AG09309 (cell line): ENCODE measurements at places on chromosomes 2 and 18.

DNA sequence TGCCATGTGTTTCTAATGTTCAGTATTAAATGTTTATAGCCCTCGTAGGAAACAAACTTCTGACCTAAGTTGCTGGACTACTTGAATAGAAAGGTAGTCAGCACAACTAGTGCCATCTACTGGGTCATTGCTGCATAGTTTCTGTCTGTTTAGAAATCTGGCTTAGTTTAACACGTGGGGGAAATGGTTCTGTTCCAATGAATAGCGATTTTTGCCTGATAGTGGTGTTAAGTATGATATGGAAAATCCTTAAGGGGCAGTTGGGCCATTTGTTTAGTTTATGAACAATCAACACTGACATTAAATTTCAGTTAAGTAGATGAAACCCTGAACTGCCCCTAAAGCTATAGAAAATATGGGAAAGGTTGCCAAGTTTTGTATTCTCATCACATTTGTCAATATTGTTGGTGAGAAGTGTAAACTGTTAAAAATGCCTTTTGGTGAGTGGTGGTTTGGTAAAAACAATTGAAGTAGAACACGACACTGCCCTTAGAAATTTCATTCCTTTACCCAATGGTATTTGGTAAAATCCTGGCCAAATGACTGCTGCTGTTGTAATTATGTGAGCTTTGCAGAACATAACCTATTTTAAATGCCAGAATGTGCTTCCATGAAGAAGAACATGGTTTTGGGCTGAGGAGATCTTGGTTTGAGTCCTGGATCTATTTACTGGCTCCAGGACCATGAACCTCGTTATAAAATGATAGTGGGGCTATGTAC, 13.2 kb downstream of the NABP1 start:
- DNase-seq = peak; percentile 79

DNA sequence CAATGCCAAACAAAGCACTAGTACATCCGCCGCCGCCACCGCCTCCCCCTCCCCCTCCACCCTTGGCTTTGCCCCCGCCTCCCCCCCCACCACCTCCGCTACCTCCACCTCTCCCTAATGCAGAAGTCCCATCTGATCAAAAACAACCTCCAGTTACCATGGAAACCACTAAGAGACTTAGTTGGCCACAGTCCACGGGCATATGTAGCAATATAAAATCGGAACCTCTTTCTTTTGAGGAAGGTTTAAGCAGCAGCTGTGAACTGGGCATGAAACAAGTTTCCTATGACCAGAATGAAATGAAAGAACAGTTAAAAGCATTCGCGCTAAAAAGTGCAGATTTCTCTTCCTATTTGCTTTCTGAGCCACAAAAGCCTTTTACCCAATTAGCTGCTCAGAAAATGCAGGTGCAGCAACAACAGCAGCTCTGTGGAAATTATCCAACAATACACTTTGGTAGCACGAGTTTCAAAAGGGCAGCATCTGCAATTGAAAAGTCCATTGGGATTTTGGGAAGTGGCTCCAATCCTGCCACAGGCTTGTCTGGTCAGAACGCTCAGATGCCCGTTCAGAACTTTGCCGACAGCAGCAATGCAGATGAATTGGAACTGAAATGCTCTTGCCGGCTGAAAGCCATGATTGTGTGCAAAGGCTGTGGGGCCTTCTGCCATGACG, 168.0 kb downstream of the ASXL3 start:
- no peak for DNase-seq

DNA sequence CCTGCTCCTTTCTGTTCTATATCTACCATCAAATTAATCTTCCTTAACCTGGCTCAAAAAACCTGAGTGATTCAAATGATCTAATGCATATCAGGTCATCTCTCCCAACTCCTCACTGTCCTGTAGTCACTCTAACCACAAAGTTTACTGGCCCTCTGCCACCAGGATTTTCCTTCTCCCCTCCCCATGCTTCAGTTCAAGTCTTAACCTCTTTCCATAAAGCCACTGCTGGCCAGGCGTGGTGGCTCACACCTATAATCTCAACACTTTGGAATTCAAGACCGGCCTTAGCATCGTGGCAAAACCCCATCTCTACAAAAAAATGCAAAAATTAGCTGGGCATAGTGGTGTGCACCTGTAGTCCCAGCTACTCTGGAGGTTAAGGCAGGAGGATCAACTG, 7.5 kb upstream of the SP3 start:
- DNase-seq = no peak

DNA sequence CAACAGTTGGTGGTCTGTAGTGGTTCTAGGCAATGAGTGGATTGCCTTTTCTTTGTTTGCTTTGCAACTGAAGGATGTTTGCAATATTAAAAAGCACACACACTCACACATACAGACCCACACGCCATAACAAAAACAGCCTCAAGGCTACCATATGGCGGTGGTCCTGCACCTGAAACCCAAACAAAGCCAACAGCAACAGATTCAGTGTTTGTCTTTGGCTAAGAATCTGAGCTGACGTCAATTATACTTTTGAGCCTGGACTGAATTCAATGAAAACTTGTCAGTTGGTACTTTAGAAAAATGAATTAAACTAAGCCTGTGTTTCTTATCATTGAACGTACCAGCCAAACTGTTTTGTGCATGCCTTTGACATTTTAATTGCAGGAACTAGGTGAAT, 65.0 kb upstream of the NYAP2 start:
- no peak for DNase-seq

DNA sequence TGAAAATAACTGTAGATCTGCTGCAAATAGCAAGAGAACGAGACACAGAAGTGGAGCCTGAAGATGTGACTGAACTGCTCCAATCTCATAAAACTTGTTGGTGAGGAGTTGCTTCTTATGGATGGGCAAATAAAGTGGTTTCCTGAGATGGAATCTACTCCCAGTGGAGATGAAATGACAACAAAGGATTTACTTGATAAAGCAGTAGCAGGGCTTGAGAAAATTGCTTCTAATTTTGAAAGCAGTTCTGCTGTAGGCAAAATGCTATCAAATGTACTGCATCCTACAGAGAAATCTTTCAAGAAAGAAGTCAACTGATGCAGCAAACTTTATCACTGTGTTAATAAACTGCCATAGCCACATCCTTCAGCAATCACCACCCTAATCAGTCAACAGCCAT, 44.0 kb downstream of the RPRD1A start:
- no peak for DNase-seq

DNA sequence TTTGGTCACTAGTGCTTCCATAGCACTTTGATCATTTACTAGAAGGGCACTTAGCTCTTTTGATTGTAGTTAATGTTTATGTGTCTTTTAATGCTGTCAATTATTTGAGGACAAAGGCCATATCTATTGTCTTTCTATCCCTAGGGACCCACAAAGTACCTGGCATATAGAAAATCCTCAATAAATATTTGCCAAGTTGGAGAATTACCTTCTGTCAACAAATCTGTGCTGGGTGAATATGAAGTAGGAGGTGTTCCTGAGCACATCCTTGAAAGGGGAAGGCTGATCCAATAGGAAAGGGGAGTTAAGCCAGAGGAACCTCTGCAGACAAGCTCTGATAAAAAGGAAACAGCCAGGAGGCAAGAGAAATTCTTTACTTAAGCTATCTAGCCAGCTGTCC, 8.2 kb downstream of the DPP4 start:
- no peak for DNase-seq

DNA sequence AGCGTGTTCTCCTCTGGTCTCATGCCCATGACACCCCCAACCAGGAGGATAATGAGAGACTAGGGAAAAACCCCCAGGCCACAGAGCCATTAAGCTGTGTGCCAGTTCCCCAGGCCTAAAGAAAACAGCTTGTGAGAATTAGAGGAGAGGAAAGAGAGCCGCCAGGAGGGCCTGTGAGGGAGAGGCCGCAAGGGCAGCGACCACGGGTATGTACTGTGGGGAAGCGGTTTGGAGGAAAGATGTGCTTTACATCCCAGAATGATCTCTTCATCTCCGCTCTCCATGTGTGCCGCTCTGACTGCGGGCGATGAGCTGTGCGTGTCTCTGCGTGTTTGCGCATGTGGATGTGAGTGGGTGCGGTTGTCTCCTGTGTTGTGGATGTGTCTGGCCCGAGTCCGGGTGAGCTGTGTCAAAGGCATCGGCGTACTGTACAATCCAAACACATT, 82.9 kb downstream of the DYSF start:
- DNase-seq = peak; percentile 84

- DNase-seq = no peak
Observed at GRCh38 chr2:27984153-27984552, 93.6 kb downstream of the BABAM2 start.

DNA sequence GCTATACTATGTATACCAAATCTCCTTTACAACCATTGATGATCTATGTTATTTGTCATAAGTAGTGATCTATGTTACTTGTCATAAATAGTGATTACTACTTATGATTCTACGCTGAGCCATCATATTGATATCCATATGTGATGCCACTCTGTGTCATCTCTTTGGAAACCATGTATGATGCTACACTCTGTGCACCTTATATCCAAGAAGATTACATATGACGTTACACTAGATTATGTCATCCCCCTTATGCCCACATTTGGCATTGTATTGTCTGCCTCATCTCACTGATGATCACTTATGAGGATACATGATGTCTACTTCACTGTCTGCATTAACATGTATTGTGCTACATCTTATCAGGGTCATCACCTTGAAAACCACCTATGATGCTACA, 42.9 kb downstream of the DAW1 start:
- no peak for DNase-seq

- DNase-seq = no peak
Observed at GRCh38 chr2:45272549-45273265, 263.5 kb upstream of the SIX2 start.

DNA sequence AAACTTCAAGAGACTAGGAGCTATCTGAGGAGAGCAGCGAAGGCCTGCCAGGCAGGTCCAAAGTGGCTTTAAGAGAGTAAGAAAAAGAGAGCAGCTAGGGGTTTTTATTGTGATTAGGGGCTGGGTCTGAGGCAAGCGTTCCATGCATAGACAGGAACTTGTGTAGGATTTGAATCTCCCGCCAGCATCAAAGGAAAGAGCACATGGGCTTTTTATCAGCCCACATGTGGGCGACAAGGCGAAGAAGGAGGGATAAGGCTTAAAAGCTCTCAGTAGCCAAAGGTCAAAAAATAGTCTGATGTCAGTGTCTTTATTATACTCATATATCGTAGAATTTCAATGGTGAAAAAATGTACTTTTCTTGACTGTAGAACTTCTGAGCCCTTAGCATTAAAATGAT, 178.5 kb upstream of the TMEFF2 start:
- no peak for DNase-seq

- no peak for DNase-seq
Observed at GRCh38 chr2:70948337-70949003, 12.8 kb downstream of the ATP6V1B1 start.

DNA sequence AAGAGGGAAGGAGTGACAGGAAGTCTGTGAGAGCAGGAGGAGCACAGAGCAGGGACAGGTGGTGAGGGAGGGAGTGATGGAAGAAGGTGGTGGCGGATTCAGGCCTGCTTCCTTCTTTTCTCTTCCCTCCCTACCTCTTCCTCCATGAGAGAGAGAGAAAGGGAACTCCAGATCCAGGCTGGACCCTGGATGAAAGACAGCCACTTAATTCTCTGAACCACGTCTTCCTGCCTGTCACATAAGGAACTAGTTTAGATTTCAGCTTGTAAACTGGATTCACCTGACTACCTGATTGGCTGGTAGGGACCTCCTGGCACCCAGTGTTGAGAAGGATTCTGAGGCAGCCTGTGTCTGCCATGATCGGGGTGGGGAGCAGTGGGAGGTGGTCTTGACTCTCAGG, 48.9 kb downstream of the PAX8 start:
- no peak for DNase-seq

GRCh38 chr2:23452853-23453420, 68.0 kb downstream of the KLHL29 start:
- no peak for DNase-seq

- no peak for DNase-seq
Observed at GRCh38 chr18:74539289-74539688, 5.0 kb downstream of the CNDP1 start.

DNA sequence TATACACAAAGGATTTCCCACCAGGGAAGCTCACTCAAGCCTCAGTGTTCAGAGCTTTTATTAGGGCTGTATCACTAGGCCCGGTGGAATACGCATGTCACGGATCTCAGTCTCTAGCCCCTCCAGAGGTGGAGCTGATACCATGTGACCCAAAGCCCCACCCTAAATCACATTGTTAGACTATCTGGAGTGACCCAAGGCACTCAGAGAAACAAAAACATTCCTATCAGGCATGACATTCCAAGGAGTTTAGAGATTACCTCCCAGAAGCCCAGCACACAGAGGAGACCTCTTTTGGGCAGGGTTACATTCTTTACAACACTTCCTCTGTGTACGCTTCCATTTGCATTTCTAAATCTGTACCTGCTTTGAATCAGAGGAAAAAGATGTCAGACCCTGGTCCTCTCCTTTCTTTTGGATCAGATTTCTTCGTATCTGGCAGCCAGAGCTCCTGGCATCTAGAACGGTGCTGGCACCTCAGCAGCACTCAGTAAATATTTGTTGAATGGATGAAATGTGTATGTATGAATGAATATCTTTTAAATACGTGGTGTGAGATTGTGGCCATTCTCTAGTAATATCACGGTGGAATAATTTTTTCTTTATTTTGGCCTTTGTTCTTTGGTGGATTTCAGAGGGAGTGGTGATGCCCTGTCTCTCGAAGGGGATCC, 37.7 kb upstream of the SMAD2 start:
- DNase-seq = no peak

DNA sequence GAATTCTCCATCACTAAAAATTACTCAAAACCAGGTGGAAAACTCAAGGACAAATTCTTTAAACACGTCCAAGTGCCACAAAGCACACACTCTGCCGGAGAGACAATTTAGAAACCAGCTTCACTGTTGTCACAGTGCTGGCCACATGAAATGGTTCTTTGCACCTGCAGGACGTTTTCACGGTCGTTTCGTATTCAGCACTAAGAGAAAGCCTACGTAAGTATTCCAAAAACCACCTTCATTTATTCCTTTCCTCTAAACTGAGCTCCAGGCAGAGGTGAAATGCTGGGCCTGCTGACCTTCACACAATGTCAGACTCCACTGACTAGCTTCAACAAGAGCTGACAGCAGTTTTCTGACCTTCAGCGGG, 680 bp downstream of the ATP5F1A start:
- no peak for DNase-seq

- no peak for DNase-seq
Observed at GRCh38 chr2:162390801-162391200, 46.9 kb downstream of the GCA start.

GRCh38 chr2:8491296-8492027, 190.4 kb upstream of the ID2 start:
- no peak for DNase-seq

DNA sequence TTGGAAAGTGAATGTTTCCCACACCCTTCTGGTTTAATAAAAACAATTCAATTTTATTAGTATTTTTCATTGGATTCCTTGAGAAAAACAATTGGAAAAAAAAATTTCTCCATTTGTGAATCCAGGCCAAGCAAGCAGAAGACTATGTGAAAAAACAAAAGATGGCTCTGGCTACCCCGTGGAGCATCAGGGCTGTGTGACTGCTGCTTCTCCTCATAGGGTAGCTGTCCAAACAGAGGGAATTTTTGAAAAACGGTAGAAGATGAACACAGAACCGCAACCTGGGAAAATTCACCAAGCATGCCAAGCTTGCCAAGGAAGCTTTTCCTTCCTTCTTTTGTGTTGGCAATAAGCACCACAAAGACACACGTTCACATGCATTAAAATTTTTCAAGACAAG, 71.3 kb upstream of the ACVR2A start:
- no peak for DNase-seq

GRCh38 chr2:20223407-20224163, 1.3 kb downstream of the SDC1 start:
- DNase-seq = peak; percentile 2

GRCh38 chr18:76055025-76055424, 440.0 kb downstream of the ZNF516 start:
- no peak for DNase-seq

- no peak for DNase-seq
Observed at GRCh38 chr2:156598563-156598962, 162.4 kb downstream of the GPD2 start.
